AG08396 (cell line): ENCODE measurements at places on chromosomes 7 and 10.

- no peak for DNase-seq
These were observed 201.7 kb downstream of the PLXDC2 start for GRCh38 chr10:20017961-20018360.

DNA sequence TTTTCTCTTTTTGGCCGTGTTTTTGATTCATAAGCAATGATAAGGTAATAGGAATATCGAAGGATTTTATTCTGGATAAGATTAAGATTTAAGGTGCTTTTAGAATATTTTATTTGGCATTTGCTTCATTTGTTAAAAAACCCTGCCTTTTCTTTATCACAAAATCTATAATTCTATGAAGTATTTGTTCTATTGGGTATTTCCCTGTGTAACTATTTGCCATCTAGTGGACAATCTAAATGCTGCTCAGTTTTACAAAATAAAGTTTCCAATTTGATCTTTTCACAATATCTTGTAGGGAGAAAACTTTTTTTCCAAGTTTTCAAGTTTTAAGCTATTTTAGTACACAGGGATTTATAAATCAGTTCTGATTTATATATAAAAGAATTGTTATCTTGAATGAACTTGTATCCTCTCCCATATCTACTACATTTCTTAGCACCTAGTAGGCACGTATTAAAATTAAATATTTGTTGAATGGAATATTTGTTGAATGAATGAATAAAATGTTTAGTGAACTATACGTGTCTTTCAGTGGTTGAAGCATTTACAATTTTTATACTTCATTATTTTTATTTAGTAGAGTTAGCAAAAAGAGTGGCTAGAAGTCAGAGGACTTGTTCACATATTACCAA, 26.5 kb downstream of the ANKRD7 start:
- DNase-seq: no peak

- peak; percentile 93 for DNase-seq
These were observed at the start of gene MICU1 for GRCh38 chr10:72625608-72626443. Gene MICU1 (minus strand): TSS chr10:72626079. CDS start chr10:72566793, 59,286 bp downstream.

DNA sequence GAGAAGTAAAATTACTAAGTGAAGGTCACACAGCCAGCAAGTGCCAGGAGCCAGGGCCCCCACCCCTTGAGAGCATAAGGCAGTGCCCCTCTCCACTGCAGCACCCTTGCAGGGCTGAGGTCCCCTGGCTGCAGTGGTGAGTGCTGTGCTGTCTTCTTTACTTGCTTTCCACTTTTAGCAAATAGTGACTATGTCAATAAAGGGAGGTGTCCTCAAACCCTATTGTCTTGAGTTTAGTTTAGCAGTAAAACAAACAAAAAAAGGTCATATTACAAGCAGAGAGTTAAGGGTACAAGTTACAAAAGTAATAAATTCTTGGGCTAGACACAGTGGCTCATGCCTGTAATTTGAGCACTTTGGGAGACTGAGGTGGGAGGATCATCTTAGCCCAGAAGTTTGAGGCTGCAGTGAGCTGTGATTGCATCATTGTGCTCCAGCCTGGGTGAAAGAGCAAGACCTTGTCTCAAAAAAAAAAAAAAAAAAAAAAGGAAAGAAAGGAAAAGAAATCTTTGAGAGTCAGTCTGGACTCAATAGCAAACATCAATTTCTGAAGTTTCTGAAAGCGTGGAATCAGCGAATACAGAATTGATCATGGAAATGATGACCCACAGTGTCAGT, 39.0 kb upstream of the KIF5B start:
- no peak for DNase-seq

DNA sequence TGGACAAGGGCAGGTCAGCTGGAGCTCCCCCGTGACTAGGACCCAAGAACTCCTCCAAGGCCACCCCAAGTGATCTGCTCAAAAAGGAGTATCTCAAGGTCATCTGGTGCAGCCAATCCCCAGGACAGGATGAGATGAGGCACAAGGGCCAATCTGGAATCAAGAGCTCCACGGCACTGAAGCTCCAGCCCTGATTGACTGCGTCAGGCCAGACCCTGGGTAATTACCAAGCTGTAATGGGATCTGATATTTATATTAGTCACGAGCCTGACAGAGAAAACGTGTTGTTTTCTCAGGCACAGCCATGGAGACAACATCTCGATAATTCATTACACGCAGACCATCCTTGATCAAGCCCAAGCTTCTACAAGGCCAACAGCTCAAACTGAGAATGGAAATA, 4.2 kb downstream of the KCNMA1 start:
- no peak for DNase-seq

GRCh38 chr7:91055219-91055618, 209.0 kb upstream of the FZD1 start:
- no peak for DNase-seq
